Vagina (tissue), 2 donors: ENCODE measurements at places on chromosomes 13 and 19.

DNA sequence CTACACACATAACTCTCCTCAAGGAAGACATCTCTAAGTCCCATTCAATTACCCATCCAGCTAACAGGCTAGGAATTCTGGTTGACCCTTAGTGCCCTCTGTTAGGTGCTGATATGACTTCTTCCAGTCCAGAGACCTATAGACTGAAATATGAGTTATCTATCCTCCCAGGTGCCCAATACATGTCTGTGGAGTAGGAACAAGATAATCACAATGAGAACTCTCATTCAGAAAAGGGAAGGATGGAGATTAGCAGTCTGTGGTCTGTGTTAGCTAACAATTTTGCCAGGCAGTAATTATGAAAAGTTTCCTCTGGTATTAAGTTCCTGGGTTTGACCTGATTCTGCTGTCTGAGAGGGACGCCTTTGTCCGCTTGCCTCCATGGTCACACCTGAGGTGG, 44.2 kb upstream of the SLAIN1 start:
- no peak for DNase-seq

- DNase-seq = no peak
These were observed 7.1 kb upstream of the KLK5 start for GRCh38 chr19:50959731-50960500.

- no peak for DNase-seq
These were observed at the start of gene WTIP for GRCh38 chr19:34480971-34481841. Gene WTIP (plus strand): TSS chr19:34481758. CDS start chr19:34481975, 217 bp downstream.

DNA sequence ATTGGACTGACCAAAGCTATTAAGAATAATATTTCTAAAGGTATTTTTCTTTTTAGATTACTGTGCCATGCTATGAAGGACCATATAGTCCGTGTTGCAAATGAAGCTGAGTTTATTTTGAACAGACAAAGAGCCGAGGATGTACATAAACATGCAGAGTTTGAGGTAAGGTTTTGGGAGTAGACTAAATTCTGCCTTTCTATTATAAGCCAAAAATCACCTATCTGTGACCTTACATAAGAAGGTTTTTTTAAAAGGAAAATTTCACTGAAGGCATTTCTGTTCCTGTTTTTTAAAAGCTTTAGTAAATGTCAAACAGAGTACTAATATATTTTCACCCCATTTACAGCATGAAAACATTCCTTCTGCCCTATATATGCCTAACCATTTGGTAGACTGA, 127.4 kb downstream of the MAB21L1 start:
- DNase-seq = no peak

DNA sequence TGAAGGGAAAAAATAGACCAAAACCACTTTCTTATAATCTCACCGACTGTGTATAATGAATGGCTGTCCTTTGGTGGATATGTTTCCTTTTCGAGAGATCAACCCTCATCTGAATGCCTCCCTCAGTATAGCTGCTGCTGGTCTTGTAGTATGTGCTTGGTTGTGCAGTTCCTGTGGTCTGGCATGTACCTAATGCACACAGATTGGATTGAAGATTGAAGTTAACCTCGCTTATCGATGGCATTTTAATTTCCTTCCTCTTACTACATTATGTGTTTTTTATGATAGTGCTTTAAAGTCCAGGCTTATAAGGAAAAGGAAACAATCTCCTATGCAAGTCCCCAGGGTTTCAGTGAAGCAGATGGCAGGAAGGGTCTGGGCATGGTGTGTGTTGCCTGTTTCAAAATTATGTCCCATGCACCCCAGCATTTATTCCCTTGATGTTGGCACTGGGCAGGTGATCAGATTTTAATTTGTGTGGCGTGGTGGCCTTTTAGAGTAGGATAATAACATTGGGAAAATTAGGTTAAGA, 334.1 kb downstream of the SHISA2 start:
- DNase-seq = no peak

DNA sequence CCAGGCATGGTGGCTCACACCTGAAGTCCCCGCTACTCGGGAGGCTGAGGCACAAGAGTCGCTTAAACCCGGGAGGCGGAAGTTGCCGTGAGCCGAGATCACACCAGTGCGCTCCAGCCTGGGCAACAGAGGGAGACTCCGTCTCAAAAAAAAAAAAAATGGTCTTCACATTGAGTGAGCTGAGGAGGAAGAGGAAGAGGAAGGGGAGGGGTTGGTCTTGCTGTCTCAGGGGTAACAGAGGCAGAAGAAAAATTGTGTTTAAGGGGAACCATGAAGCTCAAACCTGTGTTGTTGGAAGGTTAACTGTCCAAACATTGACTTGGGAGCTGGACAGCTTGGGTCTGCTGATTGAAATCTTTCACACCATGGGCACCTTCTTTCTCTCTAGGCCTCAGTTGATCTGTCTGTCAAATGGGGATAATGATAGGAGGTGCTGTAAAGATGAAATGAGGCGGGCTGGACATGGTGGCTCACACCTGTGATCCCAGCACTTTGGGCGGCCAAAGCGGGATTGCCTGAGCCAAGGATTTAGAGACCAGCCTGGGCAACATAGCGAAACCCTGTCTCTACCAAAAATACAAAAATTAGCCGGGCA, 9.8 kb upstream of the SLC44A2 start:
- DNase-seq = no peak

DNA sequence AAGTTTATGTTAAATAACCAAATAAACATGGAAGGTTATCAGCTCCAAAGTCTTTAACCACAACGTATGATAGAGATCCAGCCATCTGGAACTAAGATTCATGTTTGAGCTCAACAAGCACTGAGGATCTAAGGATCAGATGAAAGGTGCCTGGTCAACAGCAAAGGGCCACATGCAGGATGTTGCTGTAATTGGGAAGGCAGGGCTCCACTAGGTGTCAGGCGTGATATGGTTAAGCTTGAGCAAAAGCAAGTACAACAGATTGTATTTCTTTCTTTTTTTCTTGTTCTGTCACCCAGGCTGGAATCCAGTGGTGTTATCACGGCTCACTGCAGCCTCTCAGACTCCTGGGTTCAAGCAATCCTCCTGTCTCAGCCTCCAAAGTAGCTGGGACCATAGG, 12.0 kb downstream of the EBPL start:
- no peak for DNase-seq

- no peak for DNase-seq
These were observed 2.6 kb downstream of the UNC13A start for GRCh38 chr19:17685451-17686022.

DNA sequence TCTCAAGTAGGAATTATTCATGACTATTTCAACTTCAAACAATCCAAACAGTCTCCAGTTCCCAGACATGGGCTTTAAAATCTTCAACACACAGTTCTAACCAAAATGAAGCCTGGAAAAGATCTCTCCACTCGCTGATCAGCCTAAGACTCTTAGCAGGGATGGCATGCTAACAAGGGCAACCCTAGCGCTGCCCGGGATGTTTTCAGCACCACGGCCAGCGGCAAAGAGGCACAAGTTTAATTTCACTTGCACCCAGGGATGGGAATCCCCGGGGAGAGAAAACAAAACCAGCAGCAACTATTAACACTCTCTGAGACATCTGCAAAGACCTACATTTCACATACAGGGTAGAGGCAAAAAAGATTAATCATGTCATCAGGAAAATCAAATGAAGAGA, 43.0 kb downstream of the CACNA1A start:
- no peak for DNase-seq

DNA sequence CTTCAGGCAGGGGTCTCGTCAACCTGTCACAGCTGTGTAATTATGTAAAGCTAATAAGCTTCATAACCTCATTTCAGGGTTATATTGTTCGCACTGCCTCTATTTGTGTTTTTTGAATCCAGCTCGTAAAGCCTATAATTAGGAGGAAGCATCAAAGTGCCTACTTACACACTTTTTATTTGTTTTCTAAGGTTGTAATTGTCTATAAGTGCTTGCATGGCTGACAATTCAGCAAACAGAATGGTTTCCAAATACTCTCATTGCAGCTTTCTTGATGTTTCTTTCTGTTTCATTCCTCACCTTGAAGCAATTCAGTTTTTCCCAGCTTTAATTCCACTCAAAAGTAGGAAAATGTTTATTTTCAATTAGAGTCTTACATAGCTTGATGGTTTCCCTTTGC, 336.3 kb downstream of the HS6ST3 start:
- no peak for DNase-seq

DNA sequence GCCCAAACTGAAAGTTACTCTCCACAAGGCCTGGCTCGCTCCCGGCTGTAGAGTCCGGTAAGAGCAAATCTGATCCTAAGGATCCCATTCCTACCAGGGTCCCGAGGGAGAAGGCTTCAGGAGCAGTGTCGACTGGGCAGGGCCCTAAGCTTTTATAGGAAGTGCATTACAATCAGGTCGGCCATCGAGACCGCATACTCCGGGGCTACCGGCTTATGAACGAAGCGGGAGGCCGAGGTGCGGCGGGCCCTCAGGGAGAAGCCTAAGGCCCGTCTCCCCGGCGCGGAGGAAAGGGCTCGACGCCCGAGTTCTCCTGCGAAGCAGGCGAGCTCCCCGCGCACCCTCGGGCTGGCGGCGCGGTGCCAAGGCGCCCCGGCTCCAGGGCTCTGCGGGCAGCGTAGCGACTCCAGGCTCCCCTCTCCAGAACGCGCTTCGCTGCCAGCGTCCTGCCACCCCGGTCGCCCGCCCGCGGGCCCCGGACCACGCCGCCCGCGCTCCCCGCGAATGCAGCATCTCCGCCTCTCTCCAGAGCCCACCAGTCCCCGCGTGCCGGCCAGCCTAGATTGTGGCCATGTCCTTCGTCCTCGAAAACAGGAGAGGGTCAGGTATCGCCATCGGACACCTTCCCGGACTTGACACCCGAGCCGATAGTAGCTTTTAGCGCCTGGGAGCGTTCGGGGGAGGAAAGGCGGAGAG, 1.4 kb downstream of the EFNB2 start:
- no peak for DNase-seq

DNA sequence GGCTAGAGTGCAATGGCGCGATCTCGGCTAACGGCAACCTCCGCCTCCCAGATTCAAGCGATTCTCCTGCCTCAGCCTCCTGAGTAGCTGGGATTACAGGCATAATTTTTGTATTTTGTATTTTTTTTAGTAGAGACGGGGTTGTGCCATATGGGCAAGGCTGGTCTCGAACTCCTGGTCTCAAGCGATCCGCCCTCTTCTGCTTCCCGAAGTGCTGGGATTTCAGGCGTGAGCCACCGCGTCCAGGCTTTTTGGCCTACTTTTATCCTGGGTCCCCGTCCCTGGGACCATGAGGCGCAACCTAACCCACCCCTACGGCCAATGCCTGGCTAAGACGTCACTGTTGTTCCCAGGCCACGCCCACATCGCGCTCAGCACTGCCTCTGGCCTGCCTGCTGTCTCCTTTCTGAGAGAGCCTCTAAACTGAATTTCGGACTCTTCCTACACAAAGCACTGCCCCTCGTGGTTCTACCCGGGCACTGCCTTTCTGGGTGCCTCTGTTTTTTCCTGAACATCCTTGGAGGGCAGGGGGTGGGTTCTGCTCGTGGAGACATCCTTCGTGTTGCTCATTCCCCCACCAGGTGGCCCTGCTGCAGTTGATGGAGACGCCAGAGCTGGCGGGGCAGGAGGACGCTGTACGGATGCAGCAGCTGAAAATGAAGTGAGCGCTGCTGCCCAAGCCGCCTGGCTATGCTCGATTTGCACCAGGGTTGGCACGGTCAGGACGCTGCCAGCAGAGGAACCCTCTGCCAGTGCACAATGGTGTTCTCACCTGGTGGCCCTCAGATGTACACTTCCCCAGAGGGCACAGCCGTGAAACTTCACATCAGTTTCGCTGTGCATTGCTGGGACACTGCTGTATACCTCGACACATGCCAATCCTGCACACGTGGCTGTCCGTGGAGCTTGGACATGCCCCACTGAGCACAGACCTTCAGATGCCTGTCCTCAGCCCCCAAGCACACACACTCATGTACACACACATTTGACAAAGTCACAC, 2.0 kb downstream of the REX1BD start:
- no peak for DNase-seq

- no peak for DNase-seq
These were observed 5.8 kb downstream of the MLLT1 start for GRCh38 chr19:6273701-6274601.

DNA sequence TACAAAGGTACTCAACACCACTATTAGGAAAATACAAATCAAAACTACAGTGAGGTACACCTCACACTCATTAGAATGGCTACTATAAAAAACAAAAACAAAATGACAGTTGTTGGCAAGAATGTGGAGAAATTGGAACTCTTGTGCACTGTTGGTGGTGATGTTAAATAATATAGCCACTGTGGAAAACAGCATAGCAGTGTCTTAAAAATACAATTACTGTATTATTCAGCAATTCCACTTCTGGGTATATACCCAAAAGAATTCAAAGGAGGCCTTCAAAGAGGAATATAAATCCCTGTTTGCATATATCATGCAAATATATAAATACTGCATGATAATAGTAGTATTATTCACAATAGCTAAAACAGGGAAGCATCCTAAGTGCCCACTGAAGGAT, 66.8 kb downstream of the CDK8 start:
- DNase-seq = no peak

DNA sequence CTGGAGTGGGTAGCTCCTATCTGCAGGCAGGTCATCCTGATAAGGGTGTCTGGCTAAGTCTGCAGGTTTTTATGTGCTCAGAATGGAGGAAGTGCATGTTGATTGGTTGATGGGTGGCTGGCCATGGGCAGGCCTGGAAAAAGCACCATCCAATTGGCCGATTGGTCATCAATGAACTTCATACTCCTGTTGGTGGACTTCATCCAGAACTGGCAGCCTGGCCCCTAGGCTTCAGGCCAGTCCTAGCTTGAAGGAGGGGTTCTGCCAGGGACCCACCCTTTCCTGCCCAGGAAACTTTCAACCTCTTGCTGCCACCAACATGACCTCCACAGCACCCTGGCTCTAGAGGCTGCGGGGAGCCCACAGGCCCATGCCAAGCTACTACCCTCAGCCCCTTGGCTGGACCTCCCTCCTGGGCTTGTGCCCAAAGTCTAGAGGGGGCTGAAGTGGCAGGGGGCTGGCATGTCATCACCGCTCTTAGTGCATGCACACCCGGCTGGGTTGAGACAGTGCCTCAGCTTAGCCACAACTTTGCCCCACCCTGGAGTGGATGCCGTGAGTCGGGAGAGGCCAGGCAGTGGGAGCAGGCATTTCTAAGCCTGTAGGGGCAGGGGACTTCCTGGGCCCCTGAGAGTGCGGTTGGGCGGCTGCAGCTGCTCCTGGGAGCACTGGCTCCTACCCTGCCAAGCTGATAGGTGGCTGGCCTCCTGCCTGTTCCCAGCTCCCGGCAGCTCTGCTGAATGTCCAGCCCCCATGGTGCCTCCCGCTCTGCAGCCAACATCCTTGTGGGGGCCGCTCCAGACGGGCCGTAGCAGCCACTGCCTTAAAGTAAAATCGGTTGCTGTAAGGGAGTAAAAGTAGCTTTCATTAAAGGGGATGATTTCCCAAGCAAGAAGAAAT, 13.2 kb downstream of the DNAJC15 start:
- no peak for DNase-seq

DNA sequence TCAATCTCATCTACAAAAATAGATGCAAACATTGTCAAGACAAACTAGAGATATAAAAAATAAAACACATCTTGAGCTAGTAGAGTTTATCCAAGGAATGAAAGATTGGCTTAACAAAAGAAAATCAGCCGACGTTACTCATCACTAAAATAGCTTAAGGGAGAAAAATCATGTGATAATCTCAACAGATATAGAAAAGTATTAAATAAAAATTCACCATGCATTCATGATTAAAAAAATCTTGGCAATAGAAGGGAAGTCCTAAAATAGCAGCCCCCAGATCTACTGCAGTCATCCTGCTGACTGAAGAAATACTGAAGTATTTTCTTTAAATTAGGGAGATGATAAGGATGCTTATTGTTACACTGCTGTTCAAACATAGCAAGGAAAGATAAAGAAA, 12.6 kb upstream of the DCLK1 start:
- DNase-seq = no peak

GRCh38 chr19:8501981-8502380, 459 bp downstream of the PRAM1 start:
- no peak for DNase-seq
